Activated T-helper 1 cell treated with Interleukin-2 at 50 U/mL for 16 hours (primary cell): ENCODE measurements at places on chromosomes 6 and 20.

GRCh38 chr20:42493001-42493400 is 696.7 kb downstream of the PTPRT start:
- no peak for DNase-seq

DNA sequence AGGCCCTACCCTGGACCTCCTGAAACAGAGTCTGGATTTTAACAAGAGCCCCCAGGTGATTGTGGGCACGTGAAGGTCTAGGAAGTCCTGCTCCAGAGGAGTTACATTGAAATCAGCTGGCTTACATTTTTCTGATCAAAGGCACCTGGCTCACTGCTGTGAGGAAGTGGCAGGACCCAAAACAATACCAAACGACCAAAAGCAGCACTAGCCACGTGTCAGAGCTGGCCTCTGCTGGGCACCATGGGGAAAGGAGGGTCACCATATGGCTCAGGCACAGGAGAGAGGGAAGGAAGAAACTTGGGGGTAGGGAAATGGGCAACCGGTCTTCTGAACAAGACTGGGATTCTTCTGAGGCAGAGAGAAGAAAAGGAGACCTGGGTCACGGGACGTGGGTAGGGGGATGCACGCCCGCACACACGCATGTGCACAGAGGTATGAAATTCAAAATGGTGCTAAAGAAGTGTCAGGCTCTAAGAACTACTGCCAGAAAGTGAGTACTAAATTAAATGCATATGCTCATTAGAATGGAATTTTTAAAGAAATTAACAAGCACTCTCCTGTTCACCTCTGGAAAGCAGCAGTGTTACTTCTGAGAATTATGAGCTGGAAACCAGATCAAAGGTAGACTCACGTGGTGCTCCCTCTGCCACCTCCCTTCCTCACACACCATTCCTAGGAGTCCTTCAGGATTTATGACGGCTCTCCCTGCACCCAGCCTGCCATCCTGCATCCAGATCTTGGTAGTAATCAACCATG is 113.6 kb downstream of the TRERF1 start:
- no peak for DNase-seq

DNA sequence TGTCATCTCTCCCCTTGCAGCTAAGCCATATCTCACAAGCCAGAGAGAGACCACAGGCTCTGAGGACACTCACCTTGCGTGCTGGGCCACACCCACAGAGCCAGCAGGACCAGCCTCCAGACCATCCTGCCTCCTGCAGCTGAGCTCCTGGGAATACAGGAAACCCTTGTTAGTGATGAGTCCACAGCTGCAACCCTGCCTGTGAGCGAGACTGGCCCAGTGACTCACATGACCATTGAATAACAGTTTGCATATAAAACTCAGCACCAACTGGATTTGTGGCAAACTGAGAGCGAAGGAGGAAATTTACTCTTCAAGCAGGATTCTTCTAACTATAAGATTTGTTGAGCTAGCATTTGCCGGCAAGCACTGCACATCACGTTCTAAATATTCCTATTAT is 3.0 kb downstream of the THBS2 start:
- DNase-seq: no peak

DNA sequence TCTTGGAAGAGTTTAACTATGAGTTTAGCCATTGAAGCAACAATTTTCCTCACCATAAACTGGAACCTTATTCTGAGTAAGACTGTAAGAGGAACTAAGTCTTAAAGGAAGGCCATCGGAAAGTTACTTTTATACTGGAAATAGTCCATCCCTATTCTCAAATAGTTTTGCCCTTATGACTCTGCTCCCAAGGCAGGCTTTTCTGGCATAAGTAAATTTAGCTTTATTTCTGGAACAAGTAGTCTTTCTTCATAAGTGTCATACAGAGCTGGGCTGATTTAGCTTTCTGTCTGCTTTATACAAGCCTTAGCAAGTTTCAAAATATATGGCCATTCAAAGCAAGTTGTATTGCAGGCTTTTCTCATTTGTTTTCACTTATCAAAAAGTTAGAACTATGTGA is 328.1 kb downstream of the HACE1 start:
- no peak for DNase-seq

DNA sequence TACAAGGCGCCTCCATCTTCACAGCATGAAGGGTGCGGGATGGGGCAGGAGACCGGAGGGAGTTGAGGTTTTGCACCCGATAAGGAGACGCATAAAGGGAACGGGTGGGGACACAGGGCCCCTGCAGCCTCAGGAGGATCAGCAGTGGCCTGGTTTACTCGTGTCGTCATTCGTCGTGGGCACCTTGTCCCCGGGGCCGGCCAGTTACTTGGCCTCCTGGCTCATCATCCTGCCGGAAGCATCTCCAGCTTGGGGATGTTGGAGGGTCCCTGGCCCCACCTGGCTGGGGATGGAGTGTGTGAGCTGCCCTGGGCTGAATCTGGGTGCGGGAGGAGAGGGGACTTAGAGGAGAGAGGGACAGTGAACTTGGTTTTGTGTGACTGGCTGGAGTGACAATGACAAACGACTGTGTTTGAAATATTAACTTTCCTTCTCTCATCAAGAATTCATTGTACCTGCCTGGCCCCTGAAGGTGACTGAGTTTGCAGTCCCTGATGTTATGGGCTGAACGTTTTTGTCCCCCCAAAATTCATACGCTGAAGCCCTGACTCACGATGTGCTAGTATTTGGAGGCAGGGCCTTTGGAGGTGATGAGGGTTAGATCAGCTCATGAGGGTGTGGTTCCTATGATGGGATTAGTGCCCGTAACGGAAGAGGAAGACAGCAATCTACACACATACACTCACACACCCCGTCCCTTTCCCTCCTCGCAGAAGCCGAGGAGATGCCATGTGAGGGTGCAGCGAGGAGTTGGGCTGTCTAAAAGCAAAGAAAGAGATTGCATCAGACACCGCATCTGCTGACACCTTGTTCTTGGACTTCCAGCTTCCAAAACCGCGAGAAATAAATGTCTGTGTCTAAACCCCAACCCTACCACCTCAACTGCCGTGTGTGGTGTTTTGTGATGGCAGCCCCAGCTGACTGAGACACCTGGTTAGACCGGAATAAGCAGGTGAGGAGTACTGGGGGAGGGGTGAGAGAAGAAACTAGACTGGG is 65.0 kb upstream of the MAP3K4 start:
- no peak for DNase-seq
